Stimulated activated CD4-positive, alpha-beta T cell treated with anti-CD3 and anti-CD28 coated beads, Interleukin-1b, Interleukin-23, amount 100 ng/mL, for 1 hour (primary cell): ENCODE measurements at places on chromosomes 2 and 18.

- DNase-seq: no peak
Measured at GRCh38 chr2:100676346-100676745, 113.6 kb downstream of the PDCL3 start.

GRCh38 chr2:3172265-3172935 is 205.2 kb downstream of the EIPR1 start:
- DNase-seq: no peak

DNA sequence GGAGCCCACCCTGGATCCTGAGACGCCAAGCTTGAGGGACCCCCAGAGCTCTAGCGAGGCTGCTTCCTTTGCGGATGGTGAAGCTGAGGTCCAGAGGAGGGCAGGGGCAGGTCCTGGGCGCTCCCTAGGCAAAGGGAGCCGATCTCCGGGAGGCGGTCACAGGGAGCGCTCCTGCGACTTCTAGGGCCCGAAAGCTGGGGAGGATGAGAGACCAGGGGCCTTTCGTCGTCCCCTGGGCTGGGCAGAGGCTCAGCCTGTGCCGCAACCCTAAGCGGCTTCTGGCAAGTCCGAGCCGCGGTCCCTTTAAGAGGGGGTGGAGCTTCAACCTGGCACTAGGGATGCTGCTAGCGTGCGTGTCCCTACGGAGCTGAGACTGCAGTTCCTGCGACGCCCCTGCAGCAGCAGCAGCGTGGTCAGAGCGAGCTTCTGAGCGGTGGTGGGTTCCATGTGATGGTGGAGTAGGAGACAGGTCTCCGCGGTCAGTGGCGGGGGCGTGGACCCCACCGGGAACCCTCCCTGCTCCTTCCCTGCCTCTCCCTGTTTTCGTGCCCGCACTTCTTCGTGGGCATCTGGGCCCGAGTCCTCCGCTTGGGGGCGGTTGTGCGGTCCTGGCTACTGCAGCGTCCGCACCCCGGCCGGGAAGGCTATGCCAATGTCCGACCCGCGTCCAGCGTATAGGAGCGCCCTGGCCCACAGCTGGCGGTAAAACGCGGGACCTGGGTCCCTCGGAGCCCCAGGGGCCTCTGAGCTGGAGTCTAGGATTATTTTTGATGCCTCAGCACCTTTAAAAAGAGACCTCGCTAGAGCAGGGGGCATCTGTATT is 154.6 kb downstream of the CCDC74A start:
- peak; percentile 24 for DNase-seq

DNA sequence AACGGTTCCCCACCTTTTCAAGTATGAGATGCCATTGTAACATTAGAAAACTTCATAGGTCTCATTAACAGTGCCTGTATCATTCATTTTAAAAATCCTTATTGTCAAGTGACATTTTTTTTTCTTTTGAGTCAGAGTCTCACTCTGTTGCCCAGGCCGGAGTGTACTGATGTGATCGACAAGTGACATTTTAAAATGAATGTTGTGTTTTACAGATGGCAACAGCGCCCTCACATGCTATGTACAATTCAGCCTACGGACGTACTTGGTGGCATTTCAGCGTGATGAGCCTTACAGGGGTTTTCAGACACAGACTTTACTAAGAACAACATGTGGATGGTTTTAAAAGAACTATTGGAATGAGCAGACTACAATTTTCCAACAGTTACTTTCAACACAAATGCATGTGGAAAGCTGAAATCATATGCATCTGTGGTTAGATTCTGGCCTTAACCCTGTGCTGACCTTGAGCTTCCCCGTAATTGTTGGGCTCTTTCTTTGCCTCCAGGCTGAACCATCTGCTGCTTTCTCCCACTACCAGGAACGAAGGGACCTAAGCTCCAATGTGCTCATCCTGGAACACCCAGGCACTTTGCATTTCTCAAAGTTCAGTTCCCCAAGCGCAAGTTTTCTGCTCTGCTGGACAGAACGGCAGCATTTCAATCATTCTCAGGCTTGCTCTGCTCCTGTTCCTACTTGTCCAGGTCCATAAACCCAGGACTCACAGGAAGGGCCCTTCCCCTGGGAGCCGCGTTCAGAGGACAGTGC is 119.9 kb upstream of the NDUFV2 start:
- no peak for DNase-seq

DNA sequence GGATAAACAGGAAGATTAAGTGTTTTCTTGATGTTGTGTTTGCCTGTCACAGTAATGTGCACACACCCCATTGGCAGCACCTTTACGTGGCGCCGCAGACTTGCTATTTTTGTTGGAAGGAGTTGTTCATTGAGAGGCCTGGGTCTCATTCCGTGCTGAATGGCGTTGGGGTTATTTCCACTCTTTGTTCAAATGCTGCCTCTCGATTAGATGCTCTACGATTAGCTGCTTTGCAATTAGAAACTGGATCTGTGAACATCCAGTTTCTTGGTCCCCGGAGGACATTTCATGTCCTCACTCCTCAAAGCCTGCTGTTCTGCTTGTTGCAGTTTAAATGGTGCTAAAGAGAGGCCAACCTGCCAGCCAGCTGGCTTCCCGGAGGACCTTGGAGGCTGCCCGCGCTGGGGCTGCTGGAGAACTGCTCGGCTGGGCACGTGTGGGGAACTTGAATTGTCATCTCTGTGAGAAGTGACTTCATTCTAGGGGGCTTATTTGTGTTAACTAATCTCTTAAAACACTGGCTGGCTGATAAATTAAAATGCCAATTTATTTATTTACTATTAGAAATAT is 117.4 kb upstream of the NABP1 start:
- DNase-seq: no peak

GRCh38 chr2:197216361-197216979 is 94.1 kb downstream of the ANKRD44 start:
- no peak for DNase-seq

DNA sequence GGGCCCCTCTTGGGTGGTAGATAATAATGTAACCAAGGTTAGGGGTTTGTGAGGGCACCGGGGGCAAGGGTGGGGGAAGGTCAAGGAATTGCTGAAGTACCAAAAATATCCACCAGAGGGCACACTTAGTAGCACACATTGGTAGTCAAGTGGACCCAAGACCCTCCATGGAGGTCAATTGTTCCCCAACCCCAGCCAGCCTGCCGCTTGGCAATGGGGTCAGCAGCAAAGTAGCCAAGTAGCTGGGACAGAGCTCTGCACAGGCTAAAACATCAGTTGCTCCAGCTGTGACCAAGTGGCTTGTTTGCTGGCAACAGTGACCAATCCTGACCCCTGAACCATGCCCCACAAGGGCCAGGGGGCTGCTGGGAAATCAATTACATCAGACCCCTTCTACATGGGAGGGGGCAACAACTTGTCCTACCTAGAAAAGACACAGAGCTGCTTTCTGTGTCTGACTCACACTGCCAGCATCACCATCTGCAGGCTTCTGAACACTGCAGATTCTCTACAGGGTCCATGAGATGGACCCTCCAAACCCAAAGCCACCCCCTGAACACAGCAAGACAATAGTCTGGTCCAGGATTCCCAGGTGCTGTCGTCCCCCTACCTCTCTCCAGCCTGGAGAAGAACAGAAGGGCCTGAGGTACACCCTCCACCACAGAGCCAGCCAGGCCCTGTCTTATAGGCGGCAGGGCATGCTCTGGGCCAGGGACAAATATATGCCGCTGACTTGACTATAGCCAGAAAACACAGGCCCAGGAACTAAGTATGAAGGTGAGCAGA is 76.0 kb downstream of the EMX1 start:
- DNase-seq: no peak

DNA sequence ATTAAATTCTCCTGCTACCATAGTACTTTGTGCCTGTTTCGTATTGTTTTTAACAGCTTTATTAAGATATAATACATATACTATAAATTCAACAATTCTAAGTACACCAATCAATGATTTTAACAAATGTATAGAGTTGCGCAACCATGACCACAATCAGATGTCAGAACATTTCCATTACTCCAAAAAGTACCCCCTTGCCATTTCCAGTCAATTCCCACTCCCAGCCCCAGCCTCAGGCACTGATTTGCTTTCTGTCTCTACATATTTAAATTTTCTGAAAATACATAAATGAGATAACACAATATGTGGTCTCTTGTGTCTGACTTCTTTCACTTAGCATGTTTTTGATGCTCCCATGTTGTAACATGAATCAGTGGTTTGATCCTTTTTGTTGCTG is 193.9 kb downstream of the FIGN start:
- DNase-seq: no peak

- DNase-seq: no peak
Measured at GRCh38 chr18:48790226-48790863, 160.4 kb downstream of the SMAD7 start.

DNA sequence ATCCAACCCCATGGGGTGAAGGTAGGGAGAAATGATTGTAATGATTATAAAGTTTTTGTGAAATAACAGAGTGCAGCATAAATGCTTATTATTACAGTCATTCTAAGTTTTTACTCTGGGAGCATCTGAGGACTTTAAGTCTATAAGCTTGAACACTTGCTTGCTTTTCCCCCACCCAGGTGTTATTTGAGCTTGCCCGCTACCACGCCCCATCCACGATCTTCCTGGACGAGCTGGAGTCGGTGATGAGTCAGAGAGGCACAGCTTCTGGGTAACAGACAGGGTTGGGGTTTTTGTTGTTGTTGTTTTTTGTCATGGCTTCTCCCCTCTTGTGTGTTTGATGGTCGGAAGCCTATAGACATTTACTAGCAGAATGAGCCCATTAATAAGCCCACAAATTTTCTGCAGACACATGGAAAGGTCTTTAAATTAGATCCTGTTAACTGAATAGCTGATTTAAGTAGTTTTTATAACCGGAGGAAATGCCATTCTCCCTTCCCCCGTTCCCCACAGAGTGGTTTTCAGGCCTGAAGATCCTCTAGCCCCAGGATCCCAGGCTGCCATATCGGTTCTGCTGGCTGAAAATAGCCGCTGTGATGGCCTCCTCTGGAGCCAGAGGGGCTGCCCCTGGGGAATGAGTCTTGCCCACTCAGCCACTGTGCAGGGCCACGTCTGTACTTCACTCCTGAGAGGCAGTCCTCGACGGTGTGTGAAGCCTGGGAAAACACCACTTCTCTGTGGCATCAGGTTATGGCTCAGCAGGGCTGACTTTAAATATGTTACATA is 39.9 kb upstream of the ELOA2 start:
- DNase-seq: no peak

GRCh38 chr18:24187049-24187448 is 48.2 kb downstream of the CABYR start:
- no peak for DNase-seq

GRCh38 chr18:34122724-34123334 is 101.9 kb downstream of the NOL4 start:
- DNase-seq: no peak

DNA sequence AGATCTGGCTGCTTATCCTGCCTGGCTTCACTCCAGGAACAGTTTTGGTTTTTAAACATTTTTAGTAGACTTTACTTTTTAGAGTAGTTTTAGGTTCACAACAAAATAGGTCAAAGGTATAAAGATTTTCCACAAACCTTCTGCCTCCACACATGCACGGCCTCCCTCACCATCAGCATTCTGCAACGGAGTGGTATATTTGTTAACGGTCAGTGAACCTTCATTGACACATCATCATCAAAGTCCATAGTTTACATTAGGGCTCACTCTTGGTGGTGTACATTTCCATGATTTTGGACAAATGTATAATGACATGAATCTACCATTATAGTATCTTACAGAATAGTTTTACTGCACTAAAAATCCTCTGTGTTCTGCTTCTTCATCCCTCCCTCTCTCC is 303.1 kb upstream of the EPAS1 start:
- no peak for DNase-seq

GRCh38 chr2:150267651-150268415 is 219.6 kb downstream of the RND3 start:
- DNase-seq: no peak

DNA sequence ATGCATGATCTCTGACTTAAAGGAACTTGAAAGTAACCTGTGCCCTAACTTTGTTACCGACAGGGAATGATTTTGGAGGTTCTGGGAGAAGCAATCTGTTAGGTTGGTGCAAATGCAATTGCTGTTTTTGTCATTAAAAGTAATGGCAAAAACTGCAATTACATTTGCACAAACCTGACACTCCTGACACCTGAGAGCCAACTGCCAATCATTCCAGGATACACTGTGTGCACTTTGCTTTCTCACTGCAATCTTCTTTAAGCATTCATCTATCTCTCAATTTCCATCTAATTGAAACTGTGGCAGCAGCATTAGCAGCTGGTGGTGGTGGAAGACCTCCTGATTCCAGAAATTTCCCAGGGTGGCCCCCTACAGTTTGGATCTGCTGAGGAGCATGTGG is 87.6 kb upstream of the CYP1B1 start:
- DNase-seq: no peak

GRCh38 chr2:120762341-120763061 is 26.8 kb downstream of the GLI2 start:
- DNase-seq: no peak

GRCh38 chr18:23545247-23545789 is 41.0 kb downstream of the NPC1 start:
- DNase-seq: no peak

GRCh38 chr2:235312571-235312970 is 181.3 kb upstream of the AGAP1 start:
- no peak for DNase-seq

DNA sequence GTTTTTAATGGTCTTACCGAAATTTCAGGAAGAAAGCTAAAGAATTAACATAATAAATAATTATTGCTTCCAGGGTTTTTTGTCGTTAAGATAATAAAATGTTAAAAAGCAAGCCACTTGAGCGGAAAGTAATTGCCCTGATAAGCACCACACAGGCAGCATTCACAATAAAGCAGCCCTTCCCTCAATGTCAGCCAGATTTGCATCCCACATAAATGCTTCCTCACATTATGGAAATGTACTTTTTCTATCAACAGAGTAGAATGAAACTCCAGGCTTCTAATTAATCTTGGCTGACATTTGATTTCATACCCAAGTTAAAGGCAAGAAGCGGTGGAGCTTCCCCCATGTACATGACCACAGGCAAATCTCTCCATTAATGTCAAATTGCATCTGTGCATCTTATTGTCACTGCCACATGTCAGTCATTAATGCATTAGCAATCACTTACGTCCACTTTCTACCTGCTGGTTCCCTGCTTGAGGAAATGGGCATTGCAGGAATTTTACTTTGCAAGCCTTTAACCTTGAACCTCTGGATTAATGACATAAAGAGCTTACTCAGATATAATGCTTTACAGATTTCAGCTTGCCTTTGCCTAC is 26.2 kb downstream of the PTPRM start:
- DNase-seq: no peak

DNA sequence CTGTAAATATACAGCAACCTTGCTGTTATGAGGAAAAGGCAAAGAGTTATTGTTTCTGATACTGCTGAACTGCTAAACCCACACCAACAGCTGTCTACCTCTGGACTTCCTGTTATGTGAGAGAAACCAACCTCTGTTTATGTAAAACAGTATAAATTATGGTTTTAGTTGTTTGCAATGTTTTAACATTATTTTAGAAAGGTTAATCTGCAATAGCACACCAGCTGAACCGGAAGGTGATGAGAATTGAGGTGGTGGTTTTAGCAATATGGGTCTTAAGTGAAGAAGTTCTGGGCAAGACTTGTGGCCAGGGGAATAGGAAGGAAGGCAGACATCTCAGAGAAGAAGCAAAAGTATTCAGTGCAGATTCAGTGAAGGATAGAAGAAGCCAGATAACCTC is 237.8 kb downstream of the PLCL1 start:
- DNase-seq: no peak

GRCh38 chr2:49465157-49465831 is 311.0 kb upstream of the FSHR start:
- DNase-seq: no peak
